ENCODE measurements at places on chromosomes 1 and 21. TPM values are rescaled to one million over a fixed set of nuclear protein-coding genes. Genes with fewer than 3 reads are reported as not detected.

The RGS18 gene
- total RNA-seq: not detected

The HMGN2 gene
- total RNA-seq: 358 TPM

The ADAMTSL4 gene
- total RNA-seq: 3.0 TPM

The SERTAD4 gene
- total RNA-seq: 1.1 TPM

The C4BPA gene
- 0.58 TPM for total RNA-seq

The MR1 gene
- 6.5 TPM for total RNA-seq

The ZNHIT6 gene
- 18.8 TPM for total RNA-seq

All from A549 treated with CpdA at 1 μM for 4 hours (cell line).